Activated T-cell treated with anti-CD3 and anti-CD28 coated beads, Interleukin-2, amount 50 U/mL, for 72 hours (primary cell): ENCODE measurements at places on chromosomes 7 and 10. TPM values are rescaled to one million over a fixed set of nuclear protein-coding genes. Genes with fewer than 3 reads are reported as not detected.

- no peak for DNase-seq
These were observed 71.9 kb downstream of the ELFN1 start for GRCh38 chr7:1741751-1742554.

GRCh38 chr7:108415821-108416536 lies 40.3 kb downstream of the NRCAM start:
- DNase-seq: peak; percentile 42

Gene XRCC2
- 16.6 TPM for total RNA-seq

- DNase-seq: no peak
These were observed 648.1 kb upstream of the FOXK1 start for GRCh38 chr7:4033996-4034395.

DNA sequence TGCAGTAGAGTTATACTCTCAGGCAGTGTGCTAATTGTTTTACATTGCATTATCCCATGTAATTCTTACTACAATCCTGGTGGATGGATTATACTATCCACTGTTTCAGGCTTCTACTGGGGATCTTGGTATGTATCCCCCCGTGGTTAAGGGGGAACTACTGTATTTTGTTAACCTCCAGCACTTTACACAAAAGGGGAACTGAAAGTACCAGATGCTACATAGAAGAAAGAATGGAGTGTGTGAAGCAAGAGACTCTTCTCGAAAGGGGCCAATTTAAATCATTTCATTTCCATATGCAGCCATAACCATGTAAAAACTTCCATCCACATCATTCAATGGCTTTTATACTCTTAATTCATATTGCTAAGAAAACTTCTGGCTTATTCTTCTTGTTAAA lies 69.4 kb downstream of the C1GALT1 start:
- DNase-seq: no peak

DNA sequence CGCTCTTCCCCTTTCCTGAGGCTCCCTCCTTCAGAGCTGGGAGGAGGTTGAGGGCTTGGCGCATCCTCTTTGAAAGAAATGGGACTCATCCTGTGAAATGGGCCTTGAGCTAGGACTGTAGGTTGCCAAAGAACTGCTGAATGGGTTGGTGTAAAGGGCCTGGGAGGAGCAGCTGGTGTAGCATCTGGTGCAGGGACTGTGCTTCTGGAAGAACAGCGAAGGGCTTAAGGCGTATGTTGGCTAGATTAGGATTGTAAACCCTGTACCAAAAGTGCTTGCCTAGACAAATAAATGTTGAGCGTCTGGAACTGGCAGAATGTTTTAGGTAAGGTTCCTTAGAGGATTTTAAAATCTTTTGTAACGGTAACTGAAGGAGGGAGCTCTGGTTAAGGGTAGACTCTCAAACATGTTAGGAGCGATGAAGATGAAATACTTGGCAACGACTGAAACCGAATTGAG lies 563 bp downstream of the STAM start:
- no peak for DNase-seq

- DNase-seq: no peak
These were observed 60.2 kb downstream of the CHST15 start for GRCh38 chr10:124032971-124033886.

DNA sequence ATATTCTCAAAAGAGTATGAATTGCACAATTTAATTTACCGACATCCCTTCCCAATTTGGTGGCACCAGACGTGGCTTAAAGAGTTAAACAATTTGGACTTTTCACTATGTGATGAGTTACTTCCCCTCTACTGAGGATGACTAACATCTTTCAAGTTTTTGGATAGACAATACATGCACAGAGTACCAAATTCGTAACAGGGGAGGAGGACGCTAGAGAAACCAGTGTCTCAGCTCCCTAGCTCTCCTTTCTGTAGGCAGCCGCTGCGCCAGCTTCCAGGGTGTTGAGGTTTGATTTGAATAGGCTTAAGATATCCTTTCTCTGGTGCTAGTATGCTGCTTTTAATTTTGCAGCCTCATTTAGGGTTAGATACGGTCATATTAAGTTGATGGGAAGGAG lies 69.2 kb downstream of the GNA12 start:
- DNase-seq: no peak

Gene MALRD1
- total RNA-seq: not detected

DNA sequence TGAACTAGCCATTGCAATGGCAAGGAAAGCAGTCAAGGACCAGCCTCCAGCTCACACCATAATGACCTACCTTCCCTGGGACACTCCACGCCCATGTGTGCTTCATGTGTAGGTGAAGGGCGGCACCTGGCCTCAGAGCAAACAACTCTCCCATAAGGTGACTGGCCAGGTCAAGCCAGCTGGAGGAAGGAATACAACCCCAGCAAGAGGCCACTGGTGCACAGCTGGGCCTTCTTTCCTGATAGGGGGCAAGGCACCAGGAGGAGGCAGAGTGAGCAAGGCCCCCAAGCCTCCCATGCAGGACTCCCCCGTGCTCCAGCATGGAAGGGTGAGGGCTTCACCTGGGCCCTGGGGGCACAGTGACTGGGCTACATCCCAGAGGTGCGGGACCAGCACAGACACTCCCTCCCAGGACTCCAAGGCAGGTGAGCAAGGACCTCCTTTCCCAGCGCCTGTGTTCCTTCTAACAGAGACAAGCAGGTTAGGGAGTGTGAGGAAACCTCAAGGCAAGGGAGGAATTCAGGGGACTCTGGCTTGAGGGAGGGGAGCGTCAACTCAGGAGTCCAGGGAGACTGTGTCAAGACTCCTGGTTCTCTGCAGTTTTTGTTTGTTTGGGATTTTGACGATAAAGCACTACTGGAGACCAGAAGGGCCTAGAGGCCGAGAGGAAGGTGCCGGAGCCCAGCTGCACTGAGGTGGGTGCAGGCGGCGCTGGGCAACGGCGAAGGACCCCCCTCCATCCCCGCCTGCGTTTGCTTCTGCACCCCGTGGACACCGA lies 1.7 kb downstream of the PTPRN2 start:
- DNase-seq: no peak

- DNase-seq: no peak
These were observed 238.8 kb downstream of the BAMBI start for GRCh38 chr10:28915989-28916588.

- DNase-seq: peak; percentile 44
These were observed 1.6 kb downstream of the GLUD1 start for GRCh38 chr10:87092861-87093631.

- no peak for DNase-seq
These were observed 404.3 kb upstream of the KLF6 start for GRCh38 chr10:4189281-4189680.

DNA sequence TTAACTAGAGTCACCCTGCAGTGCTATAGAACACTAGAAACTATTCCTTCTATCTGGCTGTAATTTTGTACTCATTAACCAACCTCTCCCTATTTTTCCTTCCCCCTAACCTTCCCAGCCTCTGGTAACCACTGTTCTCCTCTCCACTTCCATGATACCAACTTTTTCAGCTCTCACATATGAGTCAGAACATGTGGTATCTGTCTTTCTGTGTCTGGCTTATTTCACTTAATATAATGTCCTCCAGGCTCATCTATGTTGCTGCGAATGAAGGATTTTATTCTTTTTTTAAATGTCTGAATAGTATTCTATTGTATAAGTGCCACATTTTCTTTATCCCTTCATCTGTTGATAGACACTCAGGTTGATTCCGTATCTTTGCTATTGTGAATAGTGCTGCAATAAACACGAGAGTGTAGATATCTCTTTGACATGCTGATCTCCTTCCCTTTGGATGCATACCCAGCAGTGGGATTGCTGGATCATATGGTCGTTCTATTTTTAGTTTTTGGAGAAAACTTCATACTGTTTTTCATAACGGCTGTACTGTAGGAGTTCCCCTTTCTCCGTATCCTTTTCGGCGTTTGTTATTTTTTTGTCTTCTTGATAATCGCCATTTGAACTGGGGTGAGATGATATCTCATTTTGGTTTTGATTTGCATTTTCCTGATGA lies 101.4 kb downstream of the FAM107B start:
- no peak for DNase-seq

Gene LLCFC1
- not detected for total RNA-seq

DNA sequence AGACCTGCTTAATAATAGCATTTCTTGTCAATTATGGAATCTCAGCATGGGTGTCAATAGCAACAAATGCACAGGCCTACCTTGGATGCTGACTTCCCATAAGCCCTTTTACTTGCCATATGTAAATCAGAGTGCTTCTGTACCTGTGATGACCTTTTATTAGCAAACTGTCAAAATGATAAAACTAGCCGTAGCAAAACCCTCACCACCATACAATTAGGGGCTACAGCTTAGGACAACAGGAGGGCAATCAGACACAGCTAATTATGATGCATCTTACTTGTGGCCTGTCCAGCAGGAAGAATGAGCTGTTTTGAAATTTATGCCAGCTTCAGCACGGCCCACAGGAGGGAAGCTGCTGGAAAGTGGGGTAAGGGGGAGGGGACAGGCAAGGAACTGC lies 201.6 kb downstream of the TAX1BP1 start:
- no peak for DNase-seq

Gene C1QL3
- not detected for total RNA-seq

DNA sequence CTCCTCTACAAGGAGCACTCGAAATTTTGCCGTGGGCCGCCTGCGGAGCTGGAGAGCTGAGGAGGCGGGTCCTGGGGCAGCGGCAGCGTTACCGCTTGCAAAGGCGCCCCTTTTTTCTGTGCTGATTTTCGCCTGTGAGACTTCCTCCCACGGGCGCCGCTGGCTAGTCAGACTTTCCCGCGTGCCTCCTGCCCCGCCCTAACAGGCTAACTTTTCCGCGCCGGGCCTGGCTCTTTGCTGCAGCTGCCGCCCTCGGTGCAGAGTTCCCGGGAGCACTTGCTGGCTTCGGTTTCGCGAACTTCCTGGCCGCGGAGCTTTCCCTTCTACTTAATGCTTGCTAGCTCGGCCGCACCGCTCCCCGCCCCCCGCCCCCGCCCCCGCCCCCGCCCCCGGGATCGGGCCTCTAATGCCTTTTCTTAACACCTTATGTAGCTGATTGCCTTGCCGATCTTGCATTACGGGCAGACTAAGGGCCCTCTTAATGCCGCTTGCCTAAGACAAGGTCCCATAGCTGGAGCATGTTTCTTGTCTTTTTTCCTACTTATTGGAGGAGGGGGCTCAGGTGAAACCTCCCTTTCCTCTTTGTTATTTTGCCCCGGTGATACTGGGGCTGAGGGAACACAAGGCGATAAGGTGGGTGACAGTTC lies 37.9 kb upstream of the RASGEF1A start:
- DNase-seq: peak; percentile 65

DNA sequence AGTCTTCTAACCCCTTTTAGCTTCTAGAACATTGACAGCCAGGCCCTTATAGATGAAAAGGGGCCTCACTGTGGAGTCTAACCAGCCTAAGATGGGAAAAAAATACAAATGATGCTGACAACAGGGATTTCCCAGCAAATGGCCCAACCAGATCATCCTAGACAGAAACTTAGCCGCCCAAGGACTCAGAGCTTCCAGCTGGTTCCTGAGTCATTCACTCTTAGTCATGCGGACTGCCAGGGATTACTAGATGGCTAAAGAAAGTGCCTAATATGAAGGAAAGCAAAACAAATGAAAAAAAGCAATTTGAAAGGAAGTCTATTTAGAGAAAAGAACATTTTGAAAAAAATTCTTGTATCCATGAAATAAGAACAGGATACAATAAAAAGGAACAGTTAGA lies 23.7 kb downstream of the TSPAN14 start:
- DNase-seq: no peak

GRCh38 chr7:140659856-140660255 lies 12.9 kb upstream of the ADCK2 start:
- DNase-seq: no peak

Gene NKX1-2
- not detected for total RNA-seq

- DNase-seq: peak; percentile 67
These were observed at the start of the genes DYDC1 and DYDC2 for GRCh38 chr10:80356563-80356988. Gene DYDC1 (minus strand): TSS chr10:80356755. CDS start chr10:80352601, 4,154 bp downstream. Gene DYDC2 (plus strand): TSS chr10:80356781. CDS start chr10:80362444, 5,663 bp downstream.

- no peak for DNase-seq
These were observed 126.9 kb upstream of the KLF6 start for GRCh38 chr10:3911713-3912442.

Gene SSC4D
- 1.0 TPM for total RNA-seq
